ENCODE measurements at places on chromosomes 7 and 10.

DNA sequence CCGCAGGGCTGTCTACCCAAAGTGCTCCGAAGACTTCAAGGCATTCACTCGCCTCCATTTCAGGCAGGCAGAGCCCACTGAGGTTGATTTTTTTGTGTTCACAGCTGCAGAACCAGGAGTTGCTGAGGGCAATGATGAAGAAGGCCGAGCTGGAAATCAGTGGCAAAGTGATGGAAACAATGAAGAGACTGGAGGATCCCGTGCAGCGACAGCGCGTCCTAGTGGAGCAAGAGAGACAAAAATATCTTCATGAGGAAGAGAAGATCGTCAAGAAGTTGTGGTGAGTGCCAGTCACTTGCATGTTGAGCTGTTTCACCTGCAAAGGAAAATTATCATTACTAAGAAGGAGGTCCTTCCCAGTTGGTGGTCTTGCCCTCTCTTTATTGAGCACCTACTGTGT lies 210.5 kb downstream of the ARHGAP21 start:
- DNase-seq: no peak

- no peak for DNase-seq
Measured at GRCh38 chr10:69056129-69056528, 31.8 kb upstream of the SRGN start.

DNA sequence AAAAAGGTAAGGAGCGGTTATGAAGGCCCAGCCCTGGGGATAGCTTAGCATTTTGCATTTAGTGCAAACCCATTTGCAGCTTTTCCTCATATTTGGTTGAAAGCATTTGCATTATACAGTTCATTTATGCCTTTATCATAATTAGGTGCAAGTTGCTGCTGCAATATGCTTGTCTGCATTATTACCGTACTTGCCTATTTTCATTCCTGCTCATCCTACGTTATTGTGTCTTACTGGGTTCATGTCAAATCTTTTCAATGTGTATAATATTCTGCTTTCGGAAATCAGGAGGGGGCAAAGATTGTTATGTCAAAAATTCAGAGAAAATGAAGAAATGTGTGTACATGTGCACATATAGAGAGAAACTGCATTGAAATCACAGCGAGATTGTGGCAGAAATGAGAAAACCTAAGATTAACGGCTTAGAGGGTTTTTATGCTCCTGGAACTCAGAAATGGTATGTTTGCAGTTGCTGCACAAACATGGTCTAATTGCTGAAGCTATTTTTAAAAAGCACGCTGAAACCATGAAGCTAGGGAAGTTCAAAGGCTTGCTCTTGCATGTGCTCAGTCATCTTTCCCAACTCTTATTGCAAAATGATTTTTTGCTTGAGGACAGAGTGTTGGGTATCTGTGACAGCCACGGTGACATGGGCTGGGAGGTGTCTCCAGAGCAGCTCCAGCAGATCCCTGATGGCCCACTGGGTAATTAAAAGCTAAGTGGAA lies 613.2 kb downstream of the SDK1 start:
- no peak for DNase-seq

- no peak for DNase-seq
Measured at GRCh38 chr10:14648946-14649345, 125.8 kb downstream of the FAM107B start.

GRCh38 chr10:62244785-62245467 lies 23.7 kb downstream of the RTKN2 start:
- DNase-seq: no peak

GRCh38 chr10:78471723-78472550 lies 438.3 kb downstream of the RPS24 start:
- no peak for DNase-seq

- DNase-seq: no peak
Measured at GRCh38 chr7:17488829-17489228, 190.4 kb downstream of the AHR start.

- DNase-seq: no peak
Measured at GRCh38 chr10:7908541-7909210, 90.4 kb downstream of the TAF3 start.

DNA sequence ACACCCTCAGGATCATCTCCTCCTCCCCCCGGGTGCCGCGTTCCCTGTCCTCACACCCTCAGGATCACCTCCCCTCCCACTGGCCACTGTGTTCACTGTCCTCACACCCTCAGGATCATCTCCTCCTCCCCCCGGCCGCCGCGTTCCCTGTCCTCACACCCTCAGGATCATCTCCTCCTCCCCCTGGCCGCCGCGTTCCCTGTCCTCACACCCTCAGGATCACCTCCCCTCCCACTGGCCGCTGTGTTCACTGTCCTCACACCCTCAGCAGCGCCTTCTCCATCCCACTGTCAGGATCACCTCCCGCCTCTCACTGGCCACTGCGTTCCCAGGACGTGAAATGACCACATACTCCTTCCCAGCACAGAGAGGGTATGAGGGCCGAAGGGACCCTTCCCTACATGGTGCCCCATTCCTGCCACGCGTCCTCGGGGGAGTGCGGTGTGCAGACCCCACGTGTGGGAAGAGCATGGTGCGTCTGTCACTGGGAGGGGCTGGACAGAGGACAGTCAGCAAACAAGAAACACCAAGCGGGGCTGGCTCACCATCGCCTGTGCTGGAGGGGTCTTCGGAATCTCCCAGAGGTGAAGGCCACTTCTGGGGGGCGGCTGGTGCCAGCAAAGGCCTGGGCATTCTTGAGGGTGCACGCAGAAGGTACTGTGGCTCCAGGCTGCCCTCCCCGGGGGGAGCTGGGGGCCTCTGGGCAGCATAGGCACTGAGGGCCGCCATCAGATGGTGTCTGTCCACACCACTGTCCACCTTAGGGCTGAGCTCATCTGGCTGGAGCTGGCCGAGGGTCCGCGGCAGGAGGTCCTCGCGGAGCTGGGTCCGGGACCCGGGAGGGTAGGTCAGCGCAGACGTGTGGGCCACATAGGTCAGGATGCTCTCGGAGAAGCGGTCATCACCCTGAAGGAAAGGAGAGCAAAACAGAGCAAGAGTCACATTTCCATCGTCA lies 421.0 kb downstream of the PTPRN2 start:
- DNase-seq: no peak

DNA sequence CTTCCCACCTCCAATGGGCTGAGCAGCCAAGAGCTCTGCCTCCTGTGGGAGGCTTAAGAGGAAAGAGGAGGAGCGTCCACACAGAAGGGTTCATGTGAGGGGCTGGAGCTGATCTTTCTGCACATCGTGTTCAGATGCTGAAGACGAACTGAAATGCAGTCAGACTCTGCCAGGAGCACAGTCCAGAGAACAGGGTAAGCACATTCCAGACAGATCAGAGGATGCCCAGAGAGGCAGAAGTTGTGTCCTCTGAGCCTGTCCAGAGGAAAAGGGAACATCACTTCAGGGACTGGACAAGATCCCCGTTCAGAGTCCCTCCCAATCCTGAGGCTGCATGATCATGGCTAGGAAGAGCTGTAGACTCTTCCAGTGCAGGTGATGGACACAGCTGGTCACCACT lies 72.9 kb downstream of the ITIH5 start:
- DNase-seq: no peak

- DNase-seq: no peak
Measured at GRCh38 chr10:88082391-88082790, 219.0 kb downstream of the PTEN start.

DNA sequence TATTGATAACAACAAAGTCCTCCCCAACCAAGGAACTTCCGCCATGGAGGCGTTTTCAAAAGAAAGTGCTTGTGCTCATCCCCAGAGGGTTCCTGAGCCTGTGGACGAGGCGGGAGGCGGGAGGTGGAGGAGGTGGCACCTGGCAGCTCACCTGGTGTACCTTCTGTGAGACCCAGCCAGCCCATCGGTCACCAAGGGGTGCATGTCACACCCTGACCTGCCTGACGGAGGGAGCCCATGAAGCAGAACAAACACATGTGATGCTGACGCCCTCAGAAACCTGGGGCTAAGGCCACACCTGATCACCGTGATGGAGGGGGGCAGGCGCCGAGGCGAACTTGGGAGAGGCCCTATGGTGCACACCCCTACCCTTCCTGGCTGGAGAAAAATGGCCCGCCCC lies 458.8 kb downstream of the DNAJB6 start:
- DNase-seq: no peak

DNA sequence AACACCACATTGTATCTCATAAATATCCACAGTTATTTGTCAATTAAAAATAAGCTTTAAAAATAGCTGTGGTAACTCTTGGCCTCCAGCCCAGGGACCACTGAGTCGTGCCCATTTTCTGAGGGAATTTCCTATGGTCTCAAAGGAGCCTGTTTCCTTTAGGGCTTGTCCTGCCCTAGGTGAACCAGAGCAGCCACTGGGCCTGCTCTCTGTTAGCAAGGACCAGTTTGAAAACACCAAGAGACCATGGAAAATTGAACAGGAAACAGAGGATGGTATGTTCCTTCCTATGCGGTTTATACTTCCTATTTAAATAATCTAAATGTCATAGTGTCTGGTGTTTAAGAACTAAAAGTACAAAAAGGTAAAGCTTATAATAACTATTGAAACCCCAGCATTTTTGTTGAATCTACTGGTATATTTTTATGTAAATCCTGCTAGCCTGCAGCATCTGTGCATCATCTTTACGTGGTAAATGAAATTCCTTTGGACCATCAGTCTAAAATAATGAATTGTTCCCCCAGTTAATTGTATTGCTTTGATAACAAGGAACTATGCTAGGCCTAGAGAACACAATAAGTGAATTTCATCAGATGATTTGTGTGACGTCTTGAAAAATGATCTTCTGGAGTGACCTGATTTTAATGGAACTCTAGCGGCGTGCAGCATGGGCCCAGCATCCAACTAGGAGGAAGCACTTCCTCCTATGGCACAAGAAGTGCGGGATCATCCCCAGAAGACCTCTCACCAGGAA lies 333.7 kb downstream of the GFRA1 start:
- no peak for DNase-seq

DNA sequence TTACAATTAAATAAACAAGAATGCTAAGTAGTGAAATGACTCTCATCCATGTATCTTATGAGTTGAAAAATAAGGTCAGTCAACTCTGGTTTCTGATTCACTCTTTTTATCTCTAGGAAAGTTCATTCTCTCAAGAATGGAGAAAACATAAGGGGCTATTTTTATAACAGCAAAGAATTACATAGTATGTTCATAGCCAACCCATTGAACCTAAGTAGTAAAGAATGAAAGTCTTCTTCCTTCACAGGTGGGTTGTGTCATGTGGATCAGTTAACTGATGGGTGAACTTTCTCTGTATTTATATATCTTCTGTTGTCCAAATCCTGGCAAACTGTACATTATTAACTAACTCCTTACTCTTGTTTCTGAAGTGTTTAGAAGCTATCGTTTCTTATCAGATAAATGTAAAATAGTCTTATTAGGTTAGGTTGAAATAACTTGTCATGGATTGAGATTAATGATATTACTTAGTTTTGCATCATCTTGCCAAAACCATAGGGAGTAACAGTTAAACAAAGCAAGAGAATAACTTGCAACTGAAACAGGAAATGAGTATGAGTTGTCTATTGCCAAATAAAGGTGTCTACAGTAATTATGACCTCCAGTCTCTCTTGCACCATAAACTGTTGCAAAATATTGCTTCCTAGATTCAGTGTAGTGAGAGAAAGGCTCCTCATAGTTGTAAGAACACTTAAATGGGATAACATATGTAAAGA lies 86.8 kb downstream of the ANKRD7 start:
- DNase-seq: no peak

- DNase-seq: no peak
Measured at GRCh38 chr10:110833234-110833940, 38.3 kb upstream of the PDCD4 start.

GRCh38 chr7:7642081-7642480 lies 1.5 kb downstream of the UMAD1 start:
- DNase-seq: no peak

- DNase-seq: no peak
Measured at GRCh38 chr7:31493714-31494181, 20.1 kb upstream of the ITPRID1 start.

- DNase-seq: no peak
Measured at GRCh38 chr7:137944168-137944567, 57.7 kb downstream of the CREB3L2 start.

DNA sequence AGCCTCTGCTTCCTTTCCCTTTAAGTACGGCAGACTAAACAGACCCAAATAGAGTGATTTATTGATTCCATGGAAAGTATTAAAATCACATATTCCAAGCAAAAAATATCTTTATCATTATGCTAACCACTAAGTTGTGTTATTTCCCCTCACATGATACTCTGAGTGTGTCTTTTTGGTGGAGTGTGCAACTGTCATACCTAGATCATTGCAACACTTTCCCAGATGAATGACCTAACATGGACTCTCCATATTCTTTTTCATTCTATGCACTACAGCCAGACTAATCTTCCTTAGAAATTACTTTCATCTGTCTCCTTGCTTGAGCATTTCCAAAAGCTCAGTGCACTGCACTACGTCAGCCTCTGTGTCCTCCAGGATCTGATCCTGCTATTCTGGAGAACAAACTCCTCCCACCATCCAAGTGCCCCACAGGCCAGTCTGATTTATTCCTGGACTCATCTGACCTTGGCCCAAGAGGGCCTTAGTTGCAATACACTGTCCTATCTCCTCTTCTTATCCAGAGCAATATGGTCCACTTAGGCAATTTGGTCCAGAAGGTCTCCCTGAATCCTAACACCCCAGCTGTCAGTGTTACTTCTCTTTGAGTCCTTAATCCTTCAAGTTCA lies 263.3 kb upstream of the KLF6 start:
- DNase-seq: no peak

GRCh38 chr10:110151467-110151866 lies 55.9 kb upstream of the MXI1 start:
- DNase-seq: no peak

DNA sequence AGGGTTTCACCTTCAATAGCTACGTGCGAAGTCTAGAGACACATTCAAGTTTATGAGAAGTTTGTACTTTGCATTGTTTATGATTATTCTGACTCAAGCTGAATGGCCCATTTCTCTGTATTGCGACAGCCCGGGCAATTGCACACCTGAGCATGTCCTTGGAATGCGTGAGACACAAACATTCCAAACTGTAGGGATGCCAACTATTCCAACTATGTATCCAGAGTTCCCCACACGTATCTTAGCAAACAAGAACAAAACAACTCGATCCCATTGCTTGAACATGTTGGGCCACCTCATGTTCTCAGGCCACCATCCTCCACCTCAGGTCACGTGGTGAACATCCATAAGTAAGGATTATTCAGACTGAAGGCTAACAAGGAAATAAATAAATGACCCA lies 51.4 kb upstream of the EGFR start:
- DNase-seq: no peak

DNA sequence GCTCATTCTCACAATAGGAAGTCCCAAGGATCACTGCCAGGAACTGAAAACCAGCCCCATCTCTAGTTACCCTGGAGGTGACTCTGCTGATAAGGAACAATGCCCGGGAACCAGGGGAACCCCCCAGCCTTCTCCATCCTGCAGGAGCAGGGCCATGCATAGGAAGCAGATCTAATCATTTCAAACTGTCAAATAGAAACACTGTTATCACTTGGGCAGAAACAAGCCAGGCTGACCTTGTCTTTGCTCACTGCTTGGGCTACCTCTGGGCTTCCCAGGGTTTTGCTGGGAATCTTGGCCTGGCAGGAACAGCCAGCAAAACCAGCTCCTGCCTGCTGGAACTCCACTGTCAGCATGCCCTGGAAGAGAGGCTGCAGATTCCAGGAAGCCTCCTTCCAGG lies 114.1 kb downstream of the RNF216 start:
- DNase-seq: no peak

GRCh38 chr7:18859318-18859717 lies 258.1 kb downstream of the TWIST1 start:
- DNase-seq: no peak

GRCh38 chr7:99944497-99945070 lies 15.2 kb upstream of the GJC3 start:
- DNase-seq: no peak
